Thoracic aorta (tissue), 2 donors: ENCODE measurements at places on chromosomes 5 and 9. TPM values are rescaled to one million over a fixed set of nuclear protein-coding genes. Genes with fewer than 3 reads are reported as not detected.

Gene TMEM215
- not detected for total RNA-seq

Gene FOXD4L6
- total RNA-seq = not detected

Gene LCN6
- 25.3 TPM for total RNA-seq

Gene SV2C
- total RNA-seq = 0.14 TPM

Gene LHFPL2
- total RNA-seq = 30.1 TPM

DNA sequence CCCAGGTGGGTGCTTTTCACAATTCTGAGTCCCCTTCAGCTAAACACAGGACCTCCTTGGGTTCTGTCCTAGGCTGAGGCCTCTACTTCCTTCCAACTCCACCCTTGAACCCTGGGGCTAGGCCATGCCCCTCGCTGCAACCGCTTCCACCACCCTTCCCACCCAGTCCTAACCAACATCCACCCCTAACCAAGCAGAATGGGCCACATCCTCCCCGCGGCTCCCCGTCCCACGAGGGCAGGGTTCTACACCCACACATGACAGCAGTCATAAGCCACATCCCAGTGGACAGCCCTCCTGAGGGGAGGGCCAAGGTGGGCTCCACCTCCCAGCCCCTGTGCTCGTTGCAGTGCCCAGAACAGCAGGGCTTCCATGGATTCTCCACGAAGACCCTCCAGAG, 65.8 kb downstream of the SHB start:
- H3K27me3 ChIP-seq = no peaks in the 10 kb centered on the region
- DNase-seq = no peak
- H3K4me1 ChIP-seq = peaks cover 10% of the 10 kb centered on the region
- no peak overlapping the region for H3K27ac ChIP-seq
- H3K4me3 ChIP-seq = no peak overlapping the region

GRCh38 chr9:134182554-134183085, 18.3 kb upstream of the RNU6ATAC start:
- no peaks in the 10 kb centered on the region for H3K27me3 ChIP-seq
- H3K4me1 ChIP-seq = peaks cover 16% of the 10 kb centered on the region
- no peaks in the 10 kb centered on the region for H3K36me3 ChIP-seq
- no peak overlapping the region for H3K27ac ChIP-seq
- no peak for DNase-seq

- H3K27me3 ChIP-seq = no peaks in the 10 kb centered on the region
- no peak overlapping the region for H3K4me3 ChIP-seq
- H3K27ac ChIP-seq = no peak overlapping the region
- peaks cover 17% of the 10 kb centered on the region for H3K4me1 ChIP-seq
Observed at GRCh38 chr5:131495536-131496399, 139.3 kb downstream of the RAPGEF6 start.

- H3K27me3 ChIP-seq = no peaks in the 10 kb centered on the region
- H3K36me3 ChIP-seq = no peaks in the 10 kb centered on the region
- H3K4me3 ChIP-seq = no peak overlapping the region
Observed at GRCh38 chr5:115461093-115461492, 83.5 kb downstream of the FEM1C start.

DNA sequence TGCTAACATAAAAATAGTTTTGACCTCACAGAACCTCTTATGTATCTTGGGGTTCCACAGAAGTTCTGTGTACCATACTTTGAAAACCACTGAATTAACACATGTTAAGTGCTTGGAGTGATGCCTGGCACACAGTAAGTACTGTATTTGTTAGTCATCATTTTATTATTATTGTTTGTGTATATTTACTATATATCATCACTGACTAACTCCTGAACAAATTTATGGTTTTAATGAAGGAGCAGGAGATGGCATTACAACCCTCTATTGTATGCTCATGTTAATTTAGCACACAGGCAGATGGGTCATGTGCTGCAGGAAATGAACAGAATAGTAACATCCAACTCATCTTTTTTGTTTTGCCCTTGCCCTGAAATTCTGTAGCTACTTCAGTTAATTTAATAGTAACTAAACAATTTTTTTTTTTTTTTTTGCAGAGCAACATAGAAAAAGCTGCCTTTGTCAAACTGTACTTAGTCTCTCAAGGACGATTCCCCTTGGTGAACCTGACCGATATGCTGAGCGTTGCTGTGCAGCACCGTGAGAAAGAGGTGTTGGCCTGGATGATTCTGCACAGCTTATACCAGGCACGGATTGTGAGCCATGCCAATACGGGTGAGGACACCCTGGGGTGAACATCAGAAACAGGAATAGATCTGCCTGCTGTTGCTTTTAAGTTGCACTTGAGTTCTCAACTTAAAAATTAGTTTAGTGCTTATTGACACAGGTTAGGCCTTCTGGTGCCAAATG, 45.4 kb downstream of the HACD4 start:
- H3K27me3 ChIP-seq = no peaks in the 10 kb centered on the region
- no peak overlapping the region for H3K4me3 ChIP-seq
- peaks cover 5% of the 10 kb centered on the region for H3K36me3 ChIP-seq
- DNase-seq = no peak

DNA sequence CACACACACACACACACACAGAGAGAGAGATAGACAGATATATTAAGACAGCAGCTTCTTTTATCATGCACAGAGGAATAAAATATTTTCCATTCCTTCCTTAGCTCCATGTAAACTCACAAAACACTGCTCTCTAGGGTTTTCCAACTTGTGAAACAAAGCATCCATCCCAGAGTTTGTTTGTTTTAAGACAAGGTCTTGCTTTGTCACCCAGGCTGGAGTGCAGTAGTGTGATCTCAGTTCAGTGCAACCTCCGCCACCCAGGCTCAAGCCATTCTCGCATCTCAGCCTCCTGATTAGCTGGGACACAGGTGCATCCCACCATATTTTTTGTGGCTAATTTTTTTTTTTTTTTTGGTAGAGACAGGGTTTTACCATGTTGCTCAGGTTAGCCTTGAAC, 298.7 kb downstream of the FBXL17 start:
- H3K27ac ChIP-seq = no peak overlapping the region
- no peaks in the 10 kb centered on the region for H3K4me1 ChIP-seq
- H3K27me3 ChIP-seq = no peaks in the 10 kb centered on the region
- H3K4me3 ChIP-seq = no peak overlapping the region
- no peaks in the 10 kb centered on the region for H3K36me3 ChIP-seq

DNA sequence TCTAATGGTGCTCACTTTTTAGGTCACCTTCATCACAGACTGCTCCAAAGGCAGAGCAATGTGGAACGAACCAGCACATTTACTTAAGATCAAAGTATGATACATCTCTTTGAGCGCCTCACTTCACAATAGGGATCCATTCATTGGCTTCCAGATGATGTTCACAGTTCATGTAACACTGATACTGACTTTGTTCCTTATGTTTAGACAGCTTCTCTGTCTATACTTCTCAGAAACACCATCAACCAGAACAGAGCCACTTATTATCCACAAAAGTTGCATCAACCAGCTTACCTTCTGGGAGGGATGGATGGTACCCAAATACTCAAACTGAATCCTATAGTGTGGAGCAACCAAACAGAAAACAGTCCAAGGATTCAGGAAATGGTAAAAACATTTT, 4.6 kb downstream of the PTAR1 start:
- H3K27ac ChIP-seq = no peak overlapping the region
- H3K4me3 ChIP-seq = no peak overlapping the region
- H3K27me3 ChIP-seq = no peaks in the 10 kb centered on the region
- peaks cover 15% of the 10 kb centered on the region for H3K4me1 ChIP-seq
- no peak for DNase-seq
- peaks cover 2% of the 10 kb centered on the region for H3K36me3 ChIP-seq

DNA sequence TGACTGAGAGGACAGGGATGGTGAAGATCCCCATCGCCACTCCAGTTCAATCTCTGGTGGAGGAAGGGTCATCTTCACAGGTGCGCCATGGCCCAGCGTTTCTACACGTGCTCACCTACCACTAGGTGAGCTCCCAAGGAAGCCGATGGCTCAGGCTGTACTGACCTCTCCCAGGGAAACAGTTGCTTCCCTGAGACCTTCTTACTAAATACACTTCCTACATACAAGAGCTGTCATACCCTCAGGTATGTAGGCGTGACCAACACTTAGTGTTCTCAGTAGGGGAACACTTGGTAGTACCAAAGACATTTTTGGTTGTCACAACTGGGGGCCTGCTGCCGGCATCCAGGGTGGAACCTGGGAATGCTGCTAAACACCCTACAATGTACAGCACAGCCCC, 75.2 kb downstream of the TENT4A start:
- no peak for DNase-seq
- no peaks in the 10 kb centered on the region for H3K27me3 ChIP-seq
- H3K27ac ChIP-seq = no peak overlapping the region
- H3K36me3 ChIP-seq = no peaks in the 10 kb centered on the region

GRCh38 chr5:127871503-127872153, 168.4 kb downstream of the CCDC192 start:
- peak overlapping the region; percentile 45 for H3K27ac ChIP-seq
- peak overlapping the region; percentile 19 for H3K4me3 ChIP-seq
- no peak for DNase-seq
- H3K36me3 ChIP-seq = no peaks in the 10 kb centered on the region
- H3K4me1 ChIP-seq = peaks cover 14% of the 10 kb centered on the region

DNA sequence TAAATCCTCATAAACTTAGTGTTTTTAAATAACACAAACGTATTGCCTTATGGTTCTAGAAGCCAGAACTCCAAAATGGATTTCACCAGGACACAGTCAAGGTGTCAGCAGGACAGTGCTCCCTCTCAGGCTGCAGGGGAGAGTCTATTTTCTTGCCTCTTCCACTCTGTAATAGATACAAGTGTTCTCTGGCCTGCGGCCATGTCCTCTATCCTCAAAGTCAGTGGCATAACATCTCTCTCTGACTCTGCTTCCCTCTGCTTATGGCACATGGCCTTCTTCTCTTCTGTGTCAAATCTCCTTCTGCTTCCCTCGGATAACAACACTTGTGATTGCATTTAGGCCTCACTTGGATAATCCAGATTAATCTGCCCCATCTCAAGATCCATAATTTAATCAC, 129.4 kb upstream of the OR13F1 start:
- H3K4me1 ChIP-seq = no peaks in the 10 kb centered on the region
- DNase-seq = no peak
- no peaks in the 10 kb centered on the region for H3K27me3 ChIP-seq
- H3K36me3 ChIP-seq = no peaks in the 10 kb centered on the region

DNA sequence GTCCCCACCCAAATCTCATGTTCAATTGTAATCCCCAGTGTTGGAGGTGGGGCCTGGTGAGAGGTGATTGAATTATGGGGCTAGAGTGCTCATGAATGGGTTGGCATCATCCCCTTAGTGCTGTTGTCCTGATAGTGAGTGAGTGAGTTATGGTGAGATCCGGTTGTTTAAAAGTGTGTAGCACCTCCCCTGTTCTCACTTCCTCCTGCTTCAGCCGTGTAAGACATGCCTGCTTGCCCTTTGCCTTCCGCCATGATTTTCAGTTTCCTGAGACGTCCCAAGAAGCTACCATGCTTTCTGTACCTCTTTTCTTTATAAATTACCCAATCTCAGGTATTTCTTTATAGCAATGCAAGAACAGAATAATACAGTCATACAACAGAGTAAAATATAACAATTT, 742 bp upstream of the LECT2 start:
- H3K36me3 ChIP-seq = no peaks in the 10 kb centered on the region
- H3K4me1 ChIP-seq = no peaks in the 10 kb centered on the region
- no peak overlapping the region for H3K27ac ChIP-seq

GRCh38 chr9:114395768-114396167, 8.0 kb upstream of the AKNA start:
- H3K36me3 ChIP-seq = no peaks in the 10 kb centered on the region
- no peaks in the 10 kb centered on the region for H3K27me3 ChIP-seq
- H3K27ac ChIP-seq = peak overlapping the region; percentile 84
- peaks cover 63% of the 10 kb centered on the region for H3K4me1 ChIP-seq

DNA sequence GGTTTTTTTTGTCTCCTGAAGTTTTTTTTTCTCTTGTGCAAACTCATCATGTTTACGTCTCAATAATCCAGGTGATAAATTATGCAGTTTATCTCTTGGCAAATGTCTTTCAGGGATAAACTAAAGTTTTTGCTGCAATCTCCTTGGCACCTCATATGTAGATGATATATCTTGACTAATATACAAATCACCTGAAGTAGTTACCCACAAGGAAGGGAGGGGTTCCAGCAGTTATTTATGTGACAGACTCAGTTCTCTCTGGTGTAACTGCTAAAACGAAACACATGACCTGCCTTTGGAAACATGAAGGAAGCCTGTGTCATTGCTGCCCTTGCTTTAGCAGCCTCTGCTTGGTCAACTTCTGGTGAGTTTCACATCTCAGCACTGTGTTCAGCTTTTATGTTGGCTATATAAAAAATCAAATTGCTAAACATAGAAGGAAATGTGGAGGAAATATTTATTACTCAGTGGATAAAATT, 39.3 kb upstream of the KIAA1958 start:
- no peak for DNase-seq
- H3K4me3 ChIP-seq = peak overlapping the region; percentile 45
- H3K27me3 ChIP-seq = no peaks in the 10 kb centered on the region
- peaks cover 10% of the 10 kb centered on the region for H3K4me1 ChIP-seq

DNA sequence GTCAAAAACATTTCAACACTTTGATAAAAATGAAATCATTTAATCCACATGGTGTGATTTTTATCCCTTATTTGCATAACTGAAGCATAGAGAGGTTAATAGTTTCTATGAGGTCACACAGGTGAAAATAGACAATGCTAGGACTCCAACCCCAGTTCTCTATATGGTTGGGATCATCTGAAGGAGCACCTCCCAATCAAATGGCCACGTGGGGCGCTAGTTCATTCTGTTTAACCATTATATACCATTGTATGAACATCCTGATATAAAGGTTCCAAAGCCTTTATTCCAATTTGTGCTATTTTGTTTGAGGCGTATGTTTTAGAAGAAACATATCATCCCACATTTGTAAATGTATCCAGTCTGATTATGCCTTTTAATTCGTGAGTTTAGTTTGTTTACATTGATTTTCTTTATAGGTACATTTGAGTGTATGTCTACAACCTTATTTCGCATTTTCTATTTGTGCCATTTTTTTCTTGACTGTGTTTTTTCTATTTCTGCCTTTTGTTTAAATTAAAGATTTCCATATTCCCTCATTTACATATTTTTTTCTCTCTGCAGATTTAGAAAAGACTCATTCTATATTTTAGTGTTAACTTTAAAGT, 1092.0 kb downstream of the MAT2B start:
- no peaks in the 10 kb centered on the region for H3K4me1 ChIP-seq
- no peak overlapping the region for H3K27ac ChIP-seq
- no peak overlapping the region for H3K4me3 ChIP-seq
- H3K36me3 ChIP-seq = no peaks in the 10 kb centered on the region

- no peaks in the 10 kb centered on the region for H3K4me1 ChIP-seq
- no peak overlapping the region for H3K4me3 ChIP-seq
- no peaks in the 10 kb centered on the region for H3K27me3 ChIP-seq
- no peaks in the 10 kb centered on the region for H3K36me3 ChIP-seq
- no peak for DNase-seq
Observed at GRCh38 chr9:26292943-26293342, 599.7 kb downstream of the CAAP1 start.

DNA sequence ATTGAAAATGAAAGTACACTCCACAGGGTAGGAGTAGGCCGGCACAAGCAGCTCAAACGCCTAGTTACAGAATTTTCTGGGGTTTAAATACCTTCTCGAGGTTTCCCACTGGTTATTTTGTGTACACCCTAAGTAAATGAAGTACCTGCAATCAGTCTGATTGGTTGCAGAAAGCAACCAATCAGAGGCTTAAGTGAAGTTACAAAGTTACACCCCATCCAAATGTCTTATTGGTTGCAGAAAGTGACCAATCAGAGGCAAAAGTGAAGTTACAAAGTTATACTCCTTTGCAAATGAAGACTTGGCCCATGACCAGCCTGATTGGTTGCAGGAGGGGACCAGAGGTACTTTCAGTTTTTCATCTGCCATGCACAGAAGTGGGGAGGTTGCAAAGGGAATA, 33.2 kb upstream of the ERAP2 start:
- no peak overlapping the region for H3K4me3 ChIP-seq
- H3K27ac ChIP-seq = no peak overlapping the region
- H3K27me3 ChIP-seq = no peaks in the 10 kb centered on the region
- H3K36me3 ChIP-seq = no peaks in the 10 kb centered on the region
- H3K4me1 ChIP-seq = no peaks in the 10 kb centered on the region
